ENCODE measurements at places on chromosomes 7 and 10.

DNA sequence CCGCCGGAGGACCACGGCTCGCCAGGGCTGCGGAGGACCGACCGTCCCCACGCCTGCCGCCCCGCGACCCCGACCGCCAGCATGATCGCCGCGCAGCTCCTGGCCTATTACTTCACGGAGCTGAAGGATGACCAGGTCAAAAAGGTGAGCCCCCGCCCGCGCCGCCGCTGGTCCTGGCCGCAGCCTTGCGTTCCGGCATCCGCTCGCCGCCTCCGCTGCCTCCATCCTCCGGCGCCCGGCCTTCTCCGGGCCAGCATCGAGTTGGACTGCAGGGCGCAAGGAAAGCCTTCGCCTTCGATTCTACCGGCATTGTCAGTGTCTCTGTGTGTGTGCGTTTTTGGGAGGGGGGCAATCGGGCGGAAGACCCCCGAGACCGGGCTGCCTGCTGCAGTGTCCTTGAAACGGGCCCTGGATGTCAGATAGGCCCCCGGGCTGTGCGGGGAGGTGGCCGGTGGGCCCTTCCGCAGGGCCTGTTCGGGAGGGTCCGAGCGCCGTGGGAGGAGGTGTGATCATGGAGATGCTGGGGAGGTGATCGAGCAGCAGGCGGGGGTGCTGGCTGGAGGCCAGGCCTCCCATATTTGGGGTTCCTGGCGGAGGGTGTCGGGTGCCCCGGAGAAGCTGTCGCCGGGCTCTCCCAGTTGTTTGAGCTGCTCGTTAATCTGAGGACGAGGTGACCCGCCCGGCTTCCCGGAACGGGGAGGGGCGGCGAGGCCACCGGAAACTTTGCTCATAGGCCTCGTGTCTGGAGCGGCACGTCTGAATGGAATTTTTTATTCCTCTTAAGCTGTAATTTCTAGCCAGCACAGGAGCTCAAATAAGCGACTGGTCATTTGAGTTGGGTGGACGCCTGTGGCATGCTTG, 40.8 kb downstream of the HK1 start:
- DNase-seq = peak; percentile 68

DNA sequence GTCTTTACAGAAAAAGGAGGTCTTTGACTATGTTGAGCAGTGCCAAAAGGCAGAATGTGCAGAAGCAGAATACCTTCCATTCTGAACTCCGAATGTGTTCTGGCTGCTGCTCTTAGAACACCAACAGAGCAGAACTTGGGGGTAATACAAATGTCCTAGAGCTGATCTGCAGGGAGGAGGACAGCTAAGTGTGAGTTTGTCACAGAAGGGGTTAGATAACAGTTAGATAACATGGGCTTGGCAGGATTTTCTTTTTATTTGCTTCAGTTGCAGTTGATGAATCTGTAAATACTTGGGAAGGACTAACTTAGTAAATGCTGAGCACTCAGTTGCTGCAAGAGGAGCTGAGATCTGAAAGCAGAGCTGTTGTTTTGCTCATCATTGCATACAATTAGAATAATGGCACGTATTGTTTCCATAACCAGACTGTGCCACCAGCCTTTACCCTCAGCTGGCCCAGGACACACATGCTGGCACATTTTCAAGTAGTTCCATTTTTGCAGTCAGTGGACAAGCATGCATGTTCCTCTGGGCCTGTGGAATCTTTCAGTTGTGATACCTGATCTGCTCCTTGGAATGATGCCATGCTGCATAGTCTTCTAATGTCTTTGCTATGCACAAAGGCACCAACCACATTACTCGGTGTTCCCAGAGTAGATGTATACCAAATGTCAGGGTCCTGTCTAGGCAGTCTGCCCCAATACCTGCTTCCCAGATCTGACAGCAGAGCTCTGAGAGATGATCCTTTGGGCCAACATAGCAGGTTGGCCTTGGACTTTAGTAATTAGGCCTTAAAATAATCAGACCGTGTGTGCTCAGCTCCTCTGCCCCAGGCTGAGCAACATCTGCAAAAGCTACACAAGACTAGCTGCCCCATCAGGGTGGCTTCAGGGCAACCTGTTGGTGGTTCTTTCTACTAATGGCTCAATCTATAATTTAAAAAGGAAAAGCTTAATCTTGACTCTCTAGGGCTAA, 55.7 kb downstream of the GSDME start:
- DNase-seq = no peak

- peak; percentile 61 for DNase-seq
Measured at GRCh38 chr7:74026903-74027682, 880 bp upstream of the ELN start.

GRCh38 chr10:128025437-128025836, 100.8 kb downstream of the MKI67 start:
- no peak for DNase-seq

DNA sequence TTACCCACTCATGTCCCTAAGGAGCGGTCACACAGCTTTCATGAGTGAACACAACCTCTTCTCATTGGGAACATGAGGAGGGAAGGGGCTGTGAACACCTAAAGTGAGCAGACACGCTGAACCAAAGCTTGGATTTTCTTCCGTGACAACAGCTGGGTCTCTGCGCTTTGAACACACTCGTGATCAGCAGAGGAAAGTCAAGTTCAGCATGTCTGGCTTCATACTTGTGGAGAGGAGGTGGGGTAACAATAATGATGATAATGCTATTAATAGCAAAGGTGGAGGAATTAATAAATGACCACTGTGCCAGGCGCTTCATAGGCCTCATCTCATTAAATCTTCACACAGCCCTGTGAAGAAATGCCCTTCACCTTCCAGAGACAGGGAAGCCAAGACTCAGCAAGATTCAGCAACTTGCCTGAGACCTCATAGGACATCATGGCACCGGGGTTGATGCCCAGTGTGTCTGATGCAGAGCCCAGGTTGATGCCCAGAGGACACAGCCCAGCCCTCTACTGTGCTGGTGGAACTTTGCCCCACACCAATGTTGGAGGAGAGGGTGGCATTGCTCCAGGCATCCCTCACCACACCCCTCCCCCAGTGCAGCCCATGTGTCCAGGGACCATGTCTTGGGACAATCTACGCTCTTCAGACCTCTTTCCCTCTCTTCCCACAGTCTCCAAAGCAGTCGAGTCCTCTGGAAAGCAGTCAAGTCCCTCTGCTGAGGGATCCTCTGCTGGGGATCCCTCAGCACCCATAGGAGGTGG, 40.6 kb downstream of the GSDME start:
- no peak for DNase-seq

DNA sequence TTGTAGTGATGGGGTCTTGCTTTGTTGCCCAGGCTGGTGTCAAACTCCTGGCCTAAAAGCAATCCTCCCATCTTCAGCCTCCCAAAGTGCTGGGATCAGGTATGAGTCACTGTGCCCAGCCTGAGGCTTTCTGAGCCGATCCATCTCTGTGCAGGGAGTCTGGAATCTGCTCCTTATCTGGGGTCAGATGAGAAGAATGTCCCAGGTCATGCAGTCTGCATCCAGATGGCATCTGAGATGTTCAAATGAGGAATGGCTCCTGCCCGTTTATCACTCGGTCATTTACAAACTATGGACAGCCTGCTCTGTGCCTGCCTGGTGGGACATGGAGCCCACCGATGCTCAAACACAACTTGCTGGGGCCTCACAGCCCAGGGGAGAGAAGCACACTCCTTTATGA, 11.1 kb upstream of the SLC18A3 start:
- DNase-seq = no peak

DNA sequence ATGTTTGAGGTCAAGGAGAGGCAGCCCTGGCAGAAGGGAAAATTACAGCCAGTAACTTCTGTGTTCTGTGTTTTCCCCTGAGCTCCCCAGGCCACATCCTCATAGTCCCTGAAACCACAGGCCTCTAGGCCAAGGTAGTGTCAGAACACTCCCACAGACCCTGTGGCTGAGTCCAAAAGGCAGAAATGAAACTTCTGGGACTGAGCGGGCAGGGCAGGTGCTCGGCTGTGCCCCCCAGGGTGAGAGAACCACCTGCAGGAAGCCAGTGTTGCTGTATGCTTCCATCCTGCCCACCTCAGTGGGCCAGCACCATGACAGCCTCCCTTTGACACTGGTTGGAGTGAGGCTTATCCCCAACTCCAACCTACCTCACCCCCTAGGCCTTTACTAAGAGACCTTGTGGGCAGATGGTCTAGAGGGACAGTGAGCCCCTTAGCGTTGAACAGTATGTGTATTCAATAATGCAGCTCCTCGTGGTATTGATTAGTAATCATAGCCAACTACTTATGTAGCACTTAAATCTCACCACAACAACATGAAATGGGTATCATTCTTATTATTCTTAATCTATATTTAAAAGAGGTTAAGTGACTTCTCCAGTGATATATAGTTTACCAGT, 30.3 kb downstream of the PIK3CG start:
- peak; percentile 49 for DNase-seq

- DNase-seq = peak; percentile 80
Measured at GRCh38 chr7:22574754-22575520, 74.9 kb upstream of the STEAP1B start.

DNA sequence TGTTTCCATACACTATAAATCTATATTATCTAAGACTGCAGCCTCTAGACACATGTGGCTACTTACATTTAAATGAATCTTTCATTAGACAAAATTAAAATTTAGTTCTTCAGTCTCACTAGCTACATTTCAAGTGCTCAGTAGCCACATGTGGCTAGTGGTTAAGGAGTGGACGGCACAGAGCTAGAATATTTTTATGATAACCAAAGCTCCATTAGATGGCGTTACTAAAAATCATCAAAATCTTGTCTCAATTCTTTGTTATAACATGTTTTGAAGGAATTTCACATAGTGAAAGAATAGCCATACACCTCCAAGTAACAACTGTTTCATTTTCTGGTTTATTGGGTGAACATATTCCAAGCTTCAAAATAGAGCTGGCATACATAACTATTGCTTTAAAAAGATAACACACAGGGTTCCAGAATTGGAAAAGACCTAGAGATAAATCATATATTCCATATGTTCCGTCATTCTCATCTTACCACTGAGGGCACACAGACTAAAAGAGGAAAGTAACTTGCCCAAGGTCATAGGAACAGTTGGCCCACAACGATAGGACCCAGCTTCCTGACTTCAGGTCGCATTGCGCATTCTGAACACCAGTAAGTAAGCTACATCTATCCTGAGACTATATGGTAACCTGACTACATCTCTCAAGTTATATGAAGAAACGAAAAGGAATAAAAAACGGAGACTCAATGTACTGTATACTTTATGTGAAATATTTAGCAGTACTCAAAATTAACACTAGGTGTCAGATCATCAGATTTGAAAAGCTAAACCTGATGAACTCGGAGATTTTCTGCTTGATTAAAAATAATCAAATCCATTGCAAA, 66.6 kb downstream of the CAV1 start:
- DNase-seq = no peak

GRCh38 chr10:101760510-101760909, 15.4 kb downstream of the FGF8 start:
- DNase-seq = no peak
